ENCODE measurements at places on chromosomes 4 and X. TPM values are rescaled to one million over a fixed set of nuclear protein-coding genes. Genes with fewer than 3 reads are reported as not detected.

GRCh38 chr4:1601852-1602654, 82.1 kb downstream of the FAM53A start:
- DNase-seq = no peak
- no peak overlapping the region for H3K4me3 ChIP-seq
- no peak overlapping the region for H3K27ac ChIP-seq
- H3K4me1 ChIP-seq = no peaks in the 10 kb centered on the region
- H3K27me3 ChIP-seq = no peaks in the 10 kb centered on the region

The PROM1 gene
- total RNA-seq = 0.47 TPM

- DNase-seq = no peak
- H3K36me3 ChIP-seq = no peaks in the 10 kb centered on the region
- no peaks in the 10 kb centered on the region for H3K27me3 ChIP-seq
- no peaks in the 10 kb centered on the region for H3K4me1 ChIP-seq
- no peak overlapping the region for H3K27ac ChIP-seq
These were observed 22.4 kb downstream of the STK26 start for GRCh38 chrX:132045456-132045855.

The KCTD8 gene
- not detected for total RNA-seq

GRCh38 chr4:184479516-184479950, 5.2 kb upstream of the IRF2 start:
- DNase-seq = no peak
- H3K36me3 ChIP-seq = peaks cover 4% of the 10 kb centered on the region
- H3K27ac ChIP-seq = no peak overlapping the region

All from SJSA1 (cell line).